Prostate gland (tissue), 2 donors: ENCODE measurements at places on chromosomes 1 and 21. TPM values are rescaled to one million over a fixed set of nuclear protein-coding genes. Genes with fewer than 3 reads are reported as not detected.
A peak's percentile ranks its signal among the peaks of the same experiment; 100 is the strongest.

The MCOLN2 gene
- total RNA-seq = 1.1 TPM

The OR14K1 gene
- total RNA-seq = not detected

DNA sequence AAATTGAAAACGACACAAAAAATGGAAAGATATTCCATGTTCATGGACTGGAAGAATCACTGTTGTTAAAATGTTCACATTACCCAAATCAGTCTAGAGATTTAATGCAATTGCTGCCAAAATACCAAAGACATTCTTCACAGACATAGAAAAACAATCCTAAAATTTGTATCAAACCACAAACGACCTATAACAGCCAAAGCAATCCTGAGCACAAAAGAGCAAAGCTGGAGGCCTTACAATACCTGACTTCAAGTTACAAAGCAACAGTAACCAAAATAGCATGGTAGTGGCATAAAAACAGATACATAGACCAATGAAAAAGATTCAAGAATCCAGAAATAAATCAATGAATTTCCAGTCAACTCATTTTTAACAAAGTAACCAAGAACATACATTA is 1077.3 kb downstream of the KCNT2 start:
- DNase-seq = no peak

- no peak for DNase-seq
Observed at GRCh38 chr1:100661176-100661575, 58.4 kb upstream of the VCAM1 start.

DNA sequence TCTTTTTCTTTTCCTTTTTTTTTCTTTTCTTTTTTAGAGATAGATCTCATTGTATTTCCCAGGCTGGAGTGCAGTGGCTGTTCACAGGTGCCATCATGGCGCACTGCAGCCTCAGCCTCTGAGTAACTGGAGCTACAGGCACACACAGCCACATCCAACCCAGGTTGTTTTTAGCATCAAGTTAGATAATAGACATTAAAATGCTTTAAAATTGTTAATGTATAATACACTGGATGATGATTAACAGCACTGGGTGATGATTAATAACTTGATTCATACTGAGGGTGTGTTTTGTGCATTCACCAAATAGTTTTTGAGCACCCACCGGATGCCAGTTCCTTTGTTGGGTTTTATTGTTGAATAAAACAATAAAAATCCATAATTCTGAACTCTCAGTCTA is 75.2 kb downstream of the BEND5 start:
- DNase-seq = no peak

DNA sequence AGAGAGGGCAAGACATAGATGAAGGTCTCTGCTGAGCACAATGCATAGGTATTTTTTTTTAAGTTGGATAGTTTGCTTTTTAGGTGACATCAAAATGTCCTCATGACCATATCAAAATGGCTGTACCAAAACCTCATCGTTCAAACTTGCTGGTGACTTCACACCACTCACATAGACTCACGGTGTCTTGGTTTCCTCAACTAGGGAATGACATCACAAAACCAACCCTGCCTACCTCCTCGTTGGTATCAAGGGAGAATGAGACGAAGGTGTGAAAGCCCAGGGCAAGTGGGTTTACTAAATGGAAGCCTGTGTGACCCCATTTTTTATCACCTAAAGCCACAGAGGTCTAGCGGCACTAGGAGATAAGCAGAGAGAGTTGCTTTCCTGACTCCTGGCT is 1.6 kb downstream of the PIGR start:
- no peak for DNase-seq

- no peak for DNase-seq
Observed at GRCh38 chr1:11473491-11474034, 5.4 kb upstream of the DISP3 start.

DNA sequence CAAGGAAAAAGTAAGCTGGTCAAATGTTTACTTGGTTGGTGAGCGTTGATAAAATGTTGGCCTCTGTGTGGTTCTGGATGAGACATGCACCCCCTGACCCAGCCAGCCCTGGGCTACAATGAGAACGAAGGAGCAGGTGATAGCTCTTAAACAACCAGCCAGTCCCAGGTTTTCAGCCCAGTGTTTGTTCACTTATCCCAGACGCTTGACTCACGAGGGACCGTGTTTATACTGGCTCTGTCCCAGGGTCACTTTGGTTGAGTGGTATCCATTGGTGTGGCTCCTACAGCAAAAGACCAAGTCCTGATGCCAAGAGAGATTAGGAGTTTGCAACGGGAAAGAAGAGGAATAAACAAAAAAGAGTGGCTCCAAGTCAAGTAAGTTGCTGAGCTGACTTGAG is 86.9 kb downstream of the KCNJ15 start:
- DNase-seq = peak; percentile 83
